Body of pancreas (tissue), 4 donors: ENCODE measurements at places on chromosomes 6 and 20.
A peak's percentile ranks its signal among the peaks of the same experiment; 100 is the strongest.

- no peak for DNase-seq
Observed at GRCh38 chr6:96466147-96466863, 55.3 kb upstream of the UFL1 start.

DNA sequence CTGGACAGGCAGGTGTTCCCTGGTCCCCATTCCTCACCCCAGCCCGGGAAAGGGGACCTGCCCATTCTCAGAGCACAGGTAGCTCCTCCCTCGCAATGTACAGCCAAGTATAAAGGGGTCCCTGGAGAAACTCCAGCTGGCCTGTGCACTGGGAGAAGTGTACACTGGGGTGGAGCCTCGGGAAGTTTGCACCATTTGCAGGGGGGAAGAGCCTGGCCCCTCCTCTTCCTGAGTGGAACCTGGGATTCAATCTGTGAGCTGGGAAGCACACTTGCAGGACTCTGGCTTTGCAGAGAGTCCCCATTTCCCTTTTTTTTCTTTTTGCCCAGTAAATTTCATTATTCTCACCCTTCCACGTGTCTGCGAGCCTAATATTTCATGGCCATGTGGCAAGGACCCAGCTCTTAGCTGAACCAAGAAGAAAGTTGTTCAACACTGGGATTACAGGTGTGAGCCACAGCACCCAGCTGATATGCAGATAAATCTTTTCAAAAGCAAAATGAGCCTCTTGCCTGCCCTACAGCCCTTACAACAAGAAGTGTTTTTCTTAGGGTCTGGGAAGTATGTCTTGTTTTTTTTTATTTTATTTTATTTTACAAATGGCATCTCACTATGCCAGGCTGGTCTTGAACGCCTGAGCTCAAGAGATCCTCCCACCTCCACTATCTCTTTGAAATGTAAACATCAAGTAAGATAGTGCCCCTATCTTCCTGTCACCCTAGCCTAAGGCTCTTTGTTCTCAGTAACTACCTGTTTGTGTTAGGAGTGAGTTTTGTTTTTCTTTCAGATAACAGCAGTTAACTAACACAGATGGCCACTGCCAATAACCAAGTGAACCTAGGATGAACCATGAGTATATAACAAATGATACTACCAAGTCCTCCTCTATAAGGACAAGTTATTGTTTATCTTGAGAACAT lies 9.3 kb upstream of the RNGTT start:
- DNase-seq = no peak

- DNase-seq = peak; percentile 25
Observed at GRCh38 chr6:107458672-107459282, 587 bp downstream of the PDSS2 start.

DNA sequence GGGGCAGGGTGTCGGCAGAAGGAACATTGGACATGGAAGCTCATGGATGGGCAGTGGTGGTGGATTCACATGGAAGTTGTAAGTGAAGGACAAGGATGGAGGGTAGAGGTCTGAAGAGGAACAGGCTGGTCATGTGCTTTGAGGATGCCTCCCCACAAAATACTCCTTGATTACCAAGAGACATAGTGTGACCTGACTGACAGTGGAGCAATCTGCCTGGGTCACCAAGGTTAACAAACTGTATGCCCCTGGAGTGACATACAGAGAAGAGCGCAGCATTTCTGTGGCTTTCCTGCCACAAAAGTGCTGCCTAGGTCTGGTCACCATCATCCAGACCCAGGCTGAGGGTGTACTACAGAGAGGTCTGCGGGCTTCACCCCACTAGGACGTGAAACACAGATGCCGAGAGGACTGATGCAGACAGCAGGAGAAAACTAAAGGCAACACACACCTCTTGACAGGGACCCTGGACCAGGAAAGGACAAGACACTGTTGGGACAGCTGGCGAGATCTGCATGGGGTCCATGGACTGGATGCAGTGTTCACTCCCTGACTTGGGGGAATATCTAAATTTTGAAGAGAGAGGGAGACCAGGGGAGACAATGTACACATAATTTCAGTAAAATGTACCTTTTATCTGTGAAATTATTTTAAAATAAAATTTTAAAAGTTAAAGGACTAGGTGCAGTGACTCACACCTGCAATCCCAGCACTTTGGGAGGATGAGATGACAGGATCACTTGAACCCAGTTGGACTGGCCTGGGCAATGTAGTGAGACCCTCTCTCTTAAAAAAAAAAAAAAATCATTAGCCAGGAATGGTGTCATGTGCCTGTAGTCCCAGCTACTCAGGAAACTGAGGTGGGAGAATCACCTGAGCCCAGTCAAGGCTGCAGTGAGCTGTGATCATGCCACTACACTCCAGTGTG lies 64.9 kb downstream of the CSE1L start:
- DNase-seq = no peak

GRCh38 chr6:89290401-89291155 lies 24.5 kb downstream of the GABRR2 start:
- peak; percentile 15 for DNase-seq
